HFFc6 (cell line): ENCODE measurements at places on chromosomes 1 and 21.

- no peak for DNase-seq
Measured at GRCh38 chr1:2633366-2633935, 635 bp upstream of the MMEL1 start.

DNA sequence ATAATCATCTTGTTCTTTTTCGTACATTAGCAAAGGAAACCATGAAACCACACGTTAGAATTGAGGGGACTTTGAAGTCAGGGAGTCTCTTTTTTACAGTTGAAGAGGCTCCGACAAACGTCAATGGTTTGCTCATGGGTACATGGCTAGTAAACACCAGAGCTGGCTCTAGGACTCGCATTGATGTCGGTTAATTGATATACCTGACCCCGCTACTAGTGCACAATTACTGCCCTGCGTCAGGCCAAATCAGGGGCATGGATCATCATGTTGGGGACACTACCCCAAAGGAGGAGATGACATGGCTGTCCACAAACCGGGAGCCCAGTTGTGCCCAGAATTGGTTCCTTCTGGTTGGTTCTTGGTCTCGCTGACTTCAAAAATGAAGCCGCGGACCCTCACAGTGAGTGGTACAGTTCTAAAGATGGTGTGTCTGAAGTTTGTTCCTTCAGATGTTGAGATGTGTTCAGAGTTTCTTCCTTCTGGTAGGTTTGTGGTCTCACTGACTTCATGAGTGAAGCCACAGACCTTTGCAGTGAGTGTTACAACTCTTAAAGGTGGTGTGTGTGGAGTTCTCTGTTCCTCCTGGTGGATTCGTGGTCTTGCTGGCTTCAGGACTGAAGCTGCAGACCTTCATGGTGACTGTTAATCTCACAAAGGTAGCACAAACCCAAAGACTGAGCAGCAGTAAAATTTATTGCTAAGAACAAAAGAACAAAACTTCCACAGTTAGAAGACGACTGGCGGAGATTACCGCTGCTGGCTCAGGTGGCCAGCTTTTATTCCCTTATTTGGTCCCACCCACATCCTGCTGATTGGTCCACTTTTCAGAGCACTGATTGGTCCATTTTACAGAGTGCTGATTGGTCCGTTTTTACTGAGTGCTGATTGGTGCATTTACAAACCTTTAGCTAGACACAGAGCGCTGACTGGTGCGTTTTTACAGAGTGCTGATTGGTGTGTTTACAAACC, 126.9 kb upstream of the ERRFI1 start:
- DNase-seq = no peak

DNA sequence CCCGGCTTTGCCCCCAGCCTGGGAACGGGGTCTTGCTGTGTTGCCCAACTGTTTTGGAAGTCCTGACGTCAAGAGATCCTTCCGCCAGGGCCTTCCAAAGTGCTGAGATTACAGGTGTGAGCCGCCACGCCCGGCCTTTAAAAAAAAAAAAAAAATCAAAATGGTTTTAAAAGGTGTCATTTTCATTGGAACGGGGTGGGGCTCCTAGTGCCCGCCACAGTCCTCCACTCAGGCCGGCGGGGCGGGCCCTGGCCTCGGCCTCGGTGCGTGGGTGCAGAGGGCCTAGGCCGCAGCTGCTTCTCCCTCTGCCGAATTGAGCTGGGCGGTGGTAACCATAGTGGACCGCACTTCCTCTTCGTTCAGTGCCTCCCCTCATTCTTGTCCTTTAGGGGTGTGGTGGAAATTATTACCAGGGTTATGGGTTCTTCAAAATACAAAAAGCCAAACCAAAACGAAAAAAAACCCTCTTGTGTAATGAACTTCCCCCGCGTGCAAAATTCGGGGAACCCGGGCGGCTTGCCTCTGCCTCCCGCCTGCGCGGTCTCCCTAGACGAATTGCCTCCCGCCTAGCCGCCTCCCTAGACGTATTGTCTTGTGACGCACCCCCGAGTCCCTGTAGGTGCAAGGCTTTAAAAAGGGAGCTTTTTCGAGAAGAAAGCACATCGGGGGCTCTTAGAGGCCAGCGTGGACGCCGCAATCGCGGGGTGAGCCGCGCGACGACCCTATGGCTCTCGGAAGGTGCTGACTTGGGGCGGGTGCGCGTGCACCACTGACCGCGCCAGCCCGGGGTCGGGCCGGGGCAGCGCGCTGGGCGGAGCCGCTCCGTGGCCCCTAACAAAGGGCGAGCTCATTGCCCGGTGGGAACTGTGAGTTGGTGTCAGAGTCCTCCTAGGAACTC, 10.5 kb upstream of the SPEN start:
- DNase-seq = no peak

- DNase-seq = no peak
Measured at GRCh38 chr1:181205901-181206300, 117.4 kb downstream of the IER5 start.

GRCh38 chr1:30331415-30332065, 391.8 kb downstream of the MATN1 start:
- DNase-seq = no peak

GRCh38 chr1:220925707-220926106, 46.5 kb downstream of the HLX start:
- peak; percentile 3 for DNase-seq

DNA sequence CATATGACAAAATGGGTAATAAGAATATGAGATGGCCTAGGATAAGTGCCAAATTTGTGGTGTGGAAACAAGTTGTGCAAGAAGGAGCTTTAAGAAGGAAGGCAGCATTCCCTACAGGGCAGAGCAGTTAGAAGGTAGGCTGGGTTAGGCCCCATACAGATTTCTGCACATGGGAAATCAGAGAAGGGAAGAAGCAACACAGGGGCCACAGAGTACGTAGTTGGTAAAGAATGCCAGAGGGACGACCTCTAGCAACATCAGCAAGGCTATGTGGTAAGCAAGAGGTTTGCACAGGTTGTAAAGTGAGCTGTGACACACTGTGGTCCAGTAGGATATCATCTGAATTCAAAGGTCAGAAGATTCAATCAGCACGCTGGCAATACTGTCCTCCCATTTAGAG, 765.6 kb upstream of the B3GALT2 start:
- DNase-seq = no peak

GRCh38 chr1:209727785-209728184, 23.1 kb downstream of the HSD11B1 start:
- DNase-seq = no peak

DNA sequence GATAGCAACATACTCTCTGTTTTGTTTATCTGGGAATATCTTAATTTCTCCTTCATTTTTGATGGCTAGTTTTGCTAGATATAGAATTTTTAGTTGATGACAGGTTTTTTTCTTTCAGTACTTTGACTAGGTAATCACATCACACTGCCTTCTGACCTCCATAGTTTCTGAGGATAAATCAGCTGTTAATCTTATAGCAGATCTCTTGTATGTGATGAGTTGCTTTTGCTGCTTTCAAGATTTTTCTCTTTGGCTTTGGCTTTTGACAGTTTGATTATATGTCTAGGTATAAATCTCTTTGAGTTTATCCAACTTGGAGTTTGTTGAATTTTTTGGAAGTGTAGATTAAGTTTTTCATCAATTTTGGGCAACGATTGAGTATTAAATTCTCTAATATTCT, 142.6 kb downstream of the ZNF644 start:
- DNase-seq = no peak

GRCh38 chr1:36326499-36326898, 3.1 kb upstream of the EVA1B start:
- no peak for DNase-seq

- DNase-seq = no peak
Measured at GRCh38 chr1:232954594-232955365, 4.4 kb downstream of the NTPCR start.

GRCh38 chr1:58727364-58727763, 27.5 kb upstream of the MYSM1 start:
- DNase-seq = peak; percentile 95
